ENCODE measurements at places on chromosomes 3 and 15.

GRCh38 chr15:22796079-22796478 is 9.6 kb downstream of the NIPA1 start:
- no peak for DNase-seq

DNA sequence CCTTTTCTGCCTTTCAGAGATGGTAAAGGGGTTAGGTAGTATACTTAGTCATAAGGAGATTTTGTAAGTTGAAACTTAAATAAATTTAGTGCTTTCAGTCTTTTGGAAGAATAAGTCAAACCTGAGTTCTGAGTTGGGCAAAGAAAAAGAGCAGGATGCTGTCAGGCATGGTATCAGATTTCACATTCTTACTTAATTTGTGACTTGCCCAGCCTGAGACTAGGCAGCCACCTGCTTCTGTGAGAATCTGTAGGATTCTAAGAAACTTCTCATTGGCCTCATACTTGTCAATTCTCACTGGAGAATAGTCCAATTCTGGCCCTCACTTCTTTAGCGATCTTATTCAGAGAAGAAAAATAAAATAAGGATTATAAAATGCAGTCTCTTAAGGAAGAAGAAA is 577.5 kb downstream of the DIPK2A start:
- no peak for DNase-seq

DNA sequence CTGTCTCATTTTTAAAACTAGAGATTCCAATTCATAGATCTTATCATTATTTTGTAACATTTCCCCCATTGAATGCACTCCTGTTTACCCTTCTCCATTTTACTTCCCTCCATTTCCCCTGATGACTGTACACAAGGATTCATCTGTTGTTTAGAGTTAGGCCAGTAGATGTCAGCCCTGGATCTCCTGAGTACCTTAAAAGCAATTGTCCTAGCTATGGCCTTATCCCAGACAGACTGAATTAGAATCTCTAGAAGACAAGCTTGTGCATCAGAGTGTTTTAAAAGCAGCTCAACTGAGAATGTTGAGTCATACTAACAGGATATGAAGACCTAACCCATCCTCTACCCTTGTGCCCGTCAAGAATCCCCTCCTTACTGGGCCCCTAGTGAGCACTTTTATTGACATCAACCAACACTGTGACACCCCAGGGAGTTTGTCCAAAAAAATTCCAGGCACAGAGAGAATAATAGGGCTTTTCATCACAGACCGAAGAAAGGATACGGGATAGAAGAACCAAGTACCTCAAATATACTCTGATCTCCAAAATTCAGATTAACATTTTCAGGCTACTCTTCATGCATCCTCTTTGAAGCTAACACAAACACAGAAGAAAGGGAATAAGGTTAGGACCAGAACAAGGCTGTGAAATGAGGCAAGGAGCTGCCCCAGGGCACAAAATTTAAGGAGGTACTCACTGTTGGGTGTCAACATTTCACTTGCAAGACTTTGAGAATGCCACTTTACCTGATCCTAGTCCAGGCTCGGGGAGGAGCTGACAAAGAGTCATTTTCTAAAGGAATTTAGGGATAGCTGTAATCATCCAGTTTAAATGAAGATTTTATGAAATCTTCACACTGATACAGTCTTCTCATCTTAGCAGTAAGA is 17.1 kb downstream of the ZBED2 start:
- DNase-seq: no peak

DNA sequence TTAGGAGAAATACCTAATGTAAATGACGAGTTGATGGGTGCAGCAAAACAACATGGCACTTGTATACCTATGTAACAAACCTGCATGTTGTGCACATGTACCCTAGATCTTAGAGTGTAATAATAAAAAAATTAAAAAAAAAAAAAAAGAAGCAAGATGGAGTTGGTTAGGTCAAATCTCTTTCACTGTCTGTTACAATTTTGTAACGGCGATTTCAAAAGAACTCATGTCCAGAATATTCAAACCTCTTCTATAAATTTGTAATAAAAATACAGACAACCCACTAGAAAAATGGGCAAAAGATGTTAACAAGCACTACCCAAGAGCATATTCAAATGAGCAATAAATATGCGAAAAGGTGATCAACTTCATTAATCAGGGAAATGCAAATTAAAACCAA is 5.1 kb upstream of the MTMR14 start:
- no peak for DNase-seq

DNA sequence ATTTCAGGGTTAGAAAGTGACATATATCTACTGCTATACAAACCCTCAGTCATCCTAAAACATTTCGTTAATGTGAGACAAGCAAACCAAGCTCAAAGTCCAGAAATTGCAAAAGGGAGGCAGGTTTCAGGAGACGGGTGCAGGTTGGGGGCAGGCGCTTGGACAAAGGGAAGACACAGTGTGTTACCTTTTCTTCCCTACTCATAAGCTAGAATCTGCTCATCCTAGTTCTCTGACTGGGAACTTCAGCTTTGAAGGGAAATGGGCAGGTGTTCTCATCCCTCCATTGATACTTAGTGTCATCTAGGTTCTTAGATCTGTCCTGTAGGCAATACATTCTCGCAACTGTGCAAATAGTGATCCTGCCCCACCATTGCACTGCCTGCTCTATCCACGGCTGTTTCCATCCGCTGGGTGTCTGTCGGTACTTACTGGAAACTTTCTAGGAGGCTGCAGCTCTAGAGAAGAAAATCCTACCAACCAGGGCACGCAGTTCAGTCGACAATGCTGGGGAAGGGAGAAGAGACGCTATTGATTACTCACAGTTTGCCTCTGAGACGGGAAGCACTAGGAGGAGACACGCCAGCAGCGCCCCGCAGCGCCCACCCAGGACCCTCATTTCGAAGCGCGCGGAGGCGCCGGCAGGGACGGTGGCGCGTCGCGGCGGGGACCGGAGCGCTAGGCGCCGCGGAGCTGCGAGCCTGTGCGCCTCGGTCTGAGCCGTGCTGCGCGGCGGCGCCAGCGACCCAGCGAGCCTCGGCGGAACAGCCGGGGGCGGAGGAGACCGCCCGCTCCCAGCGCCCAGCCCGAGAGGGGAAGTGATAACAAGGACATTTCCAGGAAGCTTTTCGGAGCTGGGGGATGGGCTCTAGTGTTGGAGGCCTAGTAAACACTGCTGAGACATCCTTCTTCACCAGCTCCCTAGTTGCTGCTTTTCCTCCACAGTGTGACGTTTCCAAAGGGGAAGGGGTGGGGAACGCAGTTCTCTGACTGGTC is at the start of gene PROS1:
TSS of gene PROS1 (minus strand) at position 766 of the 996 bp plus-strand sequence. CDS start at position 619, 147 bp downstream.
- DNase-seq: peak; percentile 42

- DNase-seq: peak; percentile 52
These were observed 29.3 kb upstream of the SACM1L start for GRCh38 chr3:45659661-45660566.

- no peak for DNase-seq
These were observed 493.4 kb upstream of the TGFBR2 start for GRCh38 chr3:30112902-30113484.

DNA sequence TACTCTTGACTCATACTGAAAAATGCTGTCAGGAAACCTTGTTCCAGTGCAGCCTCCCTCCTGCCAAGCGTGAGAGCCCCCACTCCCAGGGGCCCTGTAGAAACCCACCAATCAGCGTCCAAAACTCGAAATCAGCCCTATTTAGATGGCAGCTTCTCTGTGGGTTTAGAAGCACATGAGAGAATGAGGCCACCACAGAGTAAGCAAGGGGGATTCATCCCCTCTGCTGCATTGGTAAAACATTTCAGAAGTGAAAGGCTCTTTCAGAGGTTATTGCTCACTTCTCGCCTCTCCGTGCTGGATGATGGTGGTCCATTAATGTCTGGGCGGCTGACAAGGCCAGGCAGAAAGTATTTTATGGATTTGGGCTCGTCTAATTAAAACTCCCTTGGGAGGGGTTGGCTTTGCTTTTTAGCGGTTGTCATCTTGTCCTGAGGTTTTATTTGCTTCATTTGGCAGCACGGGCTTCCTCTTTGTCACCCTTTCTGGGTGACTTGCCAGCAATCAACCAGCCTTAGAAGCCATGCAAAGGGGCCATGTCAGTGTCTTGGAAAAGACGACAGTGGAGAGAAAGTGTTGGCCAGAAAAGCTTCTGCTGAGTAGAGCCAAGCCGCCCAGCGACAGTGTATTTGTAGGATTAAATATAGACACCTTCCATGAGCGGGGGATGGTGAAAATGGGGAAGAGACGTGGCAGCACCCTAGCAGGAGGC is 145.5 kb downstream of the ATP10A start:
- DNase-seq: no peak

- DNase-seq: no peak
These were observed 88.7 kb downstream of the NR1D2 start for GRCh38 chr3:24033818-24034217.

- DNase-seq: no peak
These were observed 15.6 kb downstream of the RCCD1 start for GRCh38 chr15:90970274-90970673.

DNA sequence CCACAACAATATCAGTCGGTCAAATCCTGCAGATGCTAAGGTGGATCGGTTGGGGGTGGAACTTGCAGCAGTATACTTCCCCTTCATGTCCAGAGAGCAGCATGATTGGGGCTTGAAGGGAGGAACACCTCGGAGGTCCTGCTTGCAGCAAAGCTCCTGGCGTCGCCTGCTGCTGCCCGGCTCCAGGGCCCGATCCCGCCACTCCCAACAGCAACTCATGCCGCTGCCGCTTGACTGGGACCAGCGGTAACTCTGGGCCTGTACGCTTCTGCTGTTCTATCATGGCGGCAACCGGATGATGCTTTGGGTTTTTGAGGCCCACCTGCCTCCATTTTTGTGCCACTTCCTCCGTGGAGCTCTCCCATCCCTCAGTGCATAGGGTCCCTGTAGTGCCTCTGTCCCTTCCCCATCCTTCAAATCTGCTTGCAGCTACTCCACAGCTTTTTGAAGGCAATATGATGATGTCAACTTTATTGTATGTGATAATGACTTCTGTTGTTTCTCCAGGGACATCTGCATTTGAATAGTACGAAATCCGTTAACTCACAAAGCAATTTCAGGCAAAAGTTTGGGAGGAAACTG is 56.3 kb downstream of the KCNAB1 start:
- no peak for DNase-seq
